CD4-positive, alpha-beta T cell treated with Interleukin-21 for 1 hour (primary cell): ENCODE measurements at places on chromosomes 6 and 20.

GRCh38 chr20:17142666-17143065, 84.2 kb upstream of the PCSK2 start:
- DNase-seq, result no peak

DNA sequence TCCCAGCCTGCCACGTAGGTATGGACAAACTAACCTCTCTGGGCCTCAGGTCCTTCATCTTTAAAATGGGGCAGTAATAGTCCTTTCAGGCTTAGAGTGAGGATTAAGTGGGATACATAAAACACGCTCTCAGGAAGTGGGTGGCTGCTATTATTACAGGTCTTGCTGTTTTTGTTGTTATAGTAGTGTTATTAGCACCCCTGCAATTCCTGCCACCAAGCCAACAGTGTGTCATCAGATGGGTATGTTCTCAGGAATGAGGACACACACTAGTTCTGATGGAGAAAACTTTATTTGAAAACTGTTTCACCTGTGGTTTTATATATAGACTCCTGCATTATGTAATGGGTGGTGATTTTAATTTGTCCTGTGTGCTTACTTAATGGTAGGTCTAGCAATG, 131.7 kb downstream of the LRRC1 start:
- no peak for DNase-seq

GRCh38 chr6:158642097-158642601, 2.4 kb downstream of the DYNLT1 start:
- no peak for DNase-seq

GRCh38 chr6:124927806-124928205, 34.4 kb upstream of the RNF217 start:
- no peak for DNase-seq

DNA sequence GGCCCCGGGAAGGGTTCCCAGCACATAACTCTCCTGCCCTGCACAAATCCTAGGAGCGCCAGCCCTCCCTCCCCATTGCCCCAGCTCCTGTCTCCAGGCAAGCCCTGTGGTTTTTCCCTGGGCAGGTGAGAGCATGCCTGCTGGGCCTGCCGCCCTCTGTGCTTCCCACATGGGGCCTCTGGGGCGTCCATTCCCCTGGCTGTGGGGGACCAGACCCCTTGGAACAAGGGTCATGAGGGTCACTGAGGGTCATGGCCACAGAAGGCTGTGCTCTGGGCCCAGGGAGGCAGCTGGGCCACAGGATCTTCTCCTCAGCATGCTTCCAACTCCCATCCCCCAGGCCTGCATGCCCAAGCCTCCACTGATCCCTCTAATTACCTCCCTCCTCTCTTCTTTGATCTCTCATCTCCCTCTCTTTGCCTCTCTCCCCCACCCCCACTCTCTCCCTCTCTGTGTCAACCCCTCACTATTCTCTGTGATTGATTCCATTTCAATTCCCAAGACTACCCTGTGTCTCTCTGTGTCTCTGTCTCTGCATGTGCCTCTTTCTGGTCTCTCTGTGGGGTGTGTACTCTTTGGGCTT, 6.1 kb downstream of the MDFI start:
- no peak for DNase-seq

- DNase-seq, result no peak
Measured at GRCh38 chr6:99080191-99080590, 132.4 kb upstream of the FBXL4 start.

- DNase-seq, result no peak
Measured at GRCh38 chr6:37243816-37244370, 13.7 kb upstream of the TBC1D22B start.

GRCh38 chr6:134674562-134674961, 275.3 kb downstream of the ALDH8A1 start:
- no peak for DNase-seq

- DNase-seq, result no peak
Measured at GRCh38 chr20:62662422-62662821, 20.1 kb downstream of the SLCO4A1 start.

- no peak for DNase-seq
Measured at GRCh38 chr6:134031696-134032255, 20.6 kb downstream of the SLC2A12 start.

- no peak for DNase-seq
Measured at GRCh38 chr6:25963426-25964123, 973 bp downstream of the TRIM38 start.

GRCh38 chr20:52426856-52427255, 235.3 kb upstream of the ZFP64 start:
- DNase-seq, result no peak

DNA sequence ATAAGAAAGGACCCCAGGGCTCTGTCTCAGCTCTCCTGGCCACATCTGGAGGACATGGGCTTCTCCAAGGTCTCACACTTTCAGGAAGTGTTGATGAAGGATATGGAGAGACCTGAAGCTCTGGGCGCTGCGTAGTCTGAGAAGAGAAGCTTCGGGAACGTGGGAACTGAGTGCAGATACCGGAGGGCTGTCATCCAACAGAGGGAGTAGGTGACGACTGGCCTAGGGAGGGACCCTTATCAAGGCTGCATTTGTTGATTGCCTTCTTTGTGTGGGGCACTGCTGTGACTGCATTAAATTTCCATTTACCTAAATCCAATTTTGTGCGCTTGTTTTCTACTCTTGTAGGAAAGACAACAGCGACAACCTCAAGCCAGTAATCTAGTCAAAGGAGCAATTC, 63.4 kb downstream of the PLG start:
- DNase-seq, result no peak

- DNase-seq, result no peak
Measured at GRCh38 chr6:167420858-167421766, 96.2 kb downstream of the TTLL2 start.

GRCh38 chr6:132907914-132908313, 93.5 kb downstream of the RPS12 start:
- DNase-seq, result no peak

GRCh38 chr6:4398791-4399190, 263.4 kb upstream of the ECI2 start:
- no peak for DNase-seq

GRCh38 chr20:59673998-59674445, 69.7 kb downstream of the PHACTR3 start:
- no peak for DNase-seq

DNA sequence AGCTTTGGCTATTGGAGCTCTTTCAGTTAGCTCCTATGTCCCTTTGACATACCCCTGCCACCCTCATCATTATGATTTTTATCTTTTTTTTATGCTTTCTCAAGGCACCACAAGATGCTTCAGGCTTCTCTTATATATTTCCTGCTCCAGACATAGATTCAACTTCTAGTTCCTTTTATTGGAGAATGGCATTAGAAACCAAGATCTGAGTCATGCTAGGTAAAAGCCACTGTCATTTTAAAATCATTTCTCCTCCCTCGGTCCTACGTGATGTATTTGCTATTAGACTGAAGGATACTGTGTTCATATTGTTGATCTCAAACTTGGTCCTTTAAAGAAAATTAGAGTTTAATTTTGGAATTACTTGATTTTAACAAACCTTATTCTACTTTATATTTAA, 8.3 kb downstream of the TENT5A start:
- DNase-seq, result no peak

DNA sequence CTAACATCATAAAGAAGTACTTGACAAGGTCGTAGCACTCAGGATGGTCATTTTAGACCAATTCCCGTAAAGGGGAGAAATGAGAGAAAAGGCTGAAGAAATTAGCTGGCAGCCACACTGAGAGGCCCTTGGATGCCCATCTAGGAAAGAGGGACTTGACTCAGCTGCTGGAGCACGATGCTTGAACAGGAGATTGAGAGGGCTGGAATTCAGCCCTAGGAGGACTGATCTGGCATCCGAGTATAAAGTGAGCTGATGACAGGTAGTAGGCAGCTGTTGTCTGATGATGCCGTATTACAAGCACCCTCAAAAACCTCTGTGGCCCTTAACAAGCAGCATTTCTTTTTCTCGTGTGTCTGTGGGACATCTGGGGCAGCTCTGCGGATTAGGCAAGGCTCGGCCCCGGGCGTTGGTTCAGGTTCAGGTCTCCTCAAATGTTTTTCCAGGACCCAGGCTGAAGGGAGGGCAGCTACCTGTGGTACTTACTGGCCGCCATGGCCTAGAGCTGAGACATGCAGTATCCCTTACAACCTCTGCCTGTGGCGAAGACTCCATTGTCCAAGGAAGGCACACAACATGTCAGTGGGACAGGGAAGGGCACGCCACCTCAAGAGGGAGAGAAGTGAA, 219.6 kb upstream of the SNX9 start:
- DNase-seq, result no peak

GRCh38 chr6:130810307-130811030, 16.7 kb upstream of the SMLR1 start:
- DNase-seq, result no peak

- no peak for DNase-seq
Measured at GRCh38 chr6:109795994-109796555, 105.0 kb downstream of the FIG4 start.

- no peak for DNase-seq
Measured at GRCh38 chr6:112148103-112148502, 60.7 kb downstream of the FAM229B start.

DNA sequence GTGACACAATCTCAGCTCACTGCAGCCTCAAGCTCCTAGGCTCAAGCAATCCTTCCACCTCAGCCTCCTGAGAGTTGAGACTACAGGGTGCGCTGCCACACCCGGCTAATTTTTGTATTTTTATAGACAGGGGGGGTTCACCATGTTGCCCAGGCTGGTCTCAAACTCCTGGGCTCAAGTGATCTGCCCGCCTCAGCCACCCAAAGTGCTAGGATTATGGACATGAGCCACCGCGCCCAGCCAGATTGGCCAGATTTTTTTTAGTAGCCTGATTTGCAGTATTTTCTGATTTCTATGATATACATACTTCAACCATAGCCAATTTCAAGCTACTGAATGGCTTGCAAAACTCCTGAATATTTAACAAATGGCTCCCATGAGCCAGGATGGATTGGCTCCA, 21.4 kb upstream of the DLGAP4 start:
- no peak for DNase-seq

DNA sequence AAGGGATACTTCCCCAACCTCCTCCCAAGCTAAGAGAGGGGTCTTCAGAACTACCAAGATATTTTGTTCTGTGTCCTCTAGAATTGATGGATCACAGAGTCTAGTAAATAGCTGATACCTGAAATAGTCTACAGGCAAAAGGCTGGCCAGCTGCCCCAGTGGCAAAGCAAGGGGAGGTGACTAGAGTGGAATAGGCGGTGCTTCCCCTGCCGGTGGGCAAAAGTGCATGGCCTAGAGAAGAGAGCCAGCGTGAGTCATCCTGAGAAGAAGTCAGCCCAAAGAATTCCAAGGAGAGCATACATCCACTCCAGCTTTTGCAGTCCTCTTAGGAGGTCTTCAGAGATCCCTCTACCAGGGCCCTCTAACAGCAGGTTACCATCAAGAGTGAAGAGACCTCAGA, 14.7 kb downstream of the DPPA5 start:
- no peak for DNase-seq

GRCh38 chr20:34165018-34165619, 53.1 kb upstream of the EIF2S2 start:
- no peak for DNase-seq

DNA sequence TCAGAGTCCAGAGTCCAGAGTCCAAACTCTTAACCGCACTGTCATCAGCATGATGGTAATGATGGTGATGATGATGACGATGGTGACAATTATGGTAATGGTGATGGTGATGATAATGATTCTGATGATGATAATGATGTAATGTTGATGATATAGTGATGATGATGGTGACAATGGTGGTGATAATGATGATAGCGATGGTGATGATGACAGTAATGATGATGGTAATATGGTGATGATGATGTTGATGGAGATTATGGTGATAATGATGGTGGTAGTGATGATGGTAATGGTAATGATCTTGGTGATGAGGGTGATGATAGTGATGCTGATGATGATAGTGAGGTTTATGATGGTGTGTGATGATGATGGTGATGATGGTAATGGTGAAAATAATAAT, 367.8 kb upstream of the CDH4 start:
- no peak for DNase-seq

DNA sequence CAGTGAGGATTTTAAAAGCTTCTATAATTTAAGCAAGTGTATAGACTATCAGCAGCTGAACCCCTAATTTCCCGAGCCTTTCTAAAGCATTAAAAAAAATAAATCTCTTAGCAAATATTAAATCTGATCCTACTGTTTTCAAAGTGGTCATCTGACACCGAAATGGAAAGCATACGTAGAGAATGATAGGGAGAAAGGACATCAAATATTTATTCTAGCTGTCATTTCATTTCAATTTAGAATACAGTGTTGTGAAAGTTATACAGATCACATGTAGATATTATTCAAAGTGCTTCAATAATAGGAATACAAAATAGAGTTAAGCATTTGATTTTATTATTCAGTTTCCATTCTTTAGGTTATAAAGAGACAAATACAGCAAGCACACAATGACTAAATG, 61.9 kb upstream of the PKIB start:
- no peak for DNase-seq

DNA sequence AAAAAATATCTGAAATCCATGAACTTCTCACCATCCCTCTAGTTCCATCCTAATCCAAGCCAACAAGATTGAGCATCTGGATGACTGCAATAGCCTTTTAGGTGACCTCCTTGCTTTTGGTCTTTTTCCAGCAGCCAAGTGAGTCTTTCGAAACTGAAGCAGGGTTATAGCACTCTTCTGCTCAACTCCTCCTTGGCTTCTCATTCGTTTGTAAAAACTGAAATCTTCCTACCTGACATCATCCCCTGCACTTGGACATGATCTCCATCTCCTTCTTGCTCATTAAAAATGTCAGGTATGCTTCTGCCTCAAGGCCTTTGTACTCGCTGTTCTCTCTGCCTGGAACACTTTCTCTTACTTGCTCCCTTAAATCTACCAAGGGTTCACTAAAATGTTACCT, 46.0 kb downstream of the STX7 start:
- no peak for DNase-seq

DNA sequence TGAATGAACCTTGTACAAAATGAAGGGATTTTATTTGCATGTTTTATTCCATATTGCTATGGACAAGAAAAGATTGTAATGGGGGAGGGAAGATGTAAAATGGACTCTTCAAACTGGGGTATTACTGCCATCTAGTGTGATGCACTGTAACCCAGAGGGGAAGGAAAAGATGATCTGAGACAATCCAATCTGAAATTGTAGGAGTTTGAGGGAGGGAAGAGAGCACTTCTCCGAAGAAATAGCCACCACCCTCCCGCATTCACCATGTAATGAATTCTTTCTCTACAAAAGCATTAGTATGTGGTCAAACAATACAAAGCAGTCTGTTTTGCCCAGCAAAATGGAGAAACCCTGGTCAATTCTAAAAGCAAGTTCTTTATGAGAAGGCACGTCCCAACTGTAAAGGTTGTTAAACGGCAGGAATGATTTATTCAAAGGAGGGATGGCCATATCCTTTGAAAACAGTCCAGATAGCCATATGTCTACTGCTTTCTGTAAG, 679.5 kb upstream of the NRSN1 start:
- DNase-seq, result no peak

DNA sequence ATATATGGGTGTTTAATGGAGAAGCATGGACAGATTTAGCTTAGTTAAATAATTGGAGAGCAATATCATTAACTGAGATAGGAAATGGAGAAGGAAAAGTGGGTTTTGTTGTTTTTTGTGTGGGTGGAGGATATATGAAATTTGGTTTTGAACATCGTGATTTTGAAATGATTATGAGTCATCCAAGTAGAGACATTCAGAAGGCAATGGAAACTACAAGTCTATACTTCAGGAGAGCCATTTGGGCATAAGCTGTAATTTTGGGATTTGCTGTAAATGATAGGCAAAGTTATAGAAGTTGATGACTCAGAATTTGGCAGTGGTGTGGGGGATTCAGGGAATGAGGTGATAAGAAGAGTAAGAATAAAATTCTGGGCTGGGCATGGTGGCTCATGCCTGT, 27.4 kb upstream of the FAM135A start:
- DNase-seq, result no peak

- peak; percentile 58 for DNase-seq
Measured at GRCh38 chr20:53842301-53843099, 227.9 kb downstream of the BCAS1 start.
